Dermis microvascular lymphatic vessel endothelial cell (primary cell): ENCODE measurements at places on chromosomes 2 and 18.

GRCh38 chr2:154291927-154292326 is 406.6 kb upstream of the KCNJ3 start:
- DNase-seq: no peak

GRCh38 chr2:10400978-10401951 is 46.9 kb downstream of the ODC1 start:
- no peak for DNase-seq

DNA sequence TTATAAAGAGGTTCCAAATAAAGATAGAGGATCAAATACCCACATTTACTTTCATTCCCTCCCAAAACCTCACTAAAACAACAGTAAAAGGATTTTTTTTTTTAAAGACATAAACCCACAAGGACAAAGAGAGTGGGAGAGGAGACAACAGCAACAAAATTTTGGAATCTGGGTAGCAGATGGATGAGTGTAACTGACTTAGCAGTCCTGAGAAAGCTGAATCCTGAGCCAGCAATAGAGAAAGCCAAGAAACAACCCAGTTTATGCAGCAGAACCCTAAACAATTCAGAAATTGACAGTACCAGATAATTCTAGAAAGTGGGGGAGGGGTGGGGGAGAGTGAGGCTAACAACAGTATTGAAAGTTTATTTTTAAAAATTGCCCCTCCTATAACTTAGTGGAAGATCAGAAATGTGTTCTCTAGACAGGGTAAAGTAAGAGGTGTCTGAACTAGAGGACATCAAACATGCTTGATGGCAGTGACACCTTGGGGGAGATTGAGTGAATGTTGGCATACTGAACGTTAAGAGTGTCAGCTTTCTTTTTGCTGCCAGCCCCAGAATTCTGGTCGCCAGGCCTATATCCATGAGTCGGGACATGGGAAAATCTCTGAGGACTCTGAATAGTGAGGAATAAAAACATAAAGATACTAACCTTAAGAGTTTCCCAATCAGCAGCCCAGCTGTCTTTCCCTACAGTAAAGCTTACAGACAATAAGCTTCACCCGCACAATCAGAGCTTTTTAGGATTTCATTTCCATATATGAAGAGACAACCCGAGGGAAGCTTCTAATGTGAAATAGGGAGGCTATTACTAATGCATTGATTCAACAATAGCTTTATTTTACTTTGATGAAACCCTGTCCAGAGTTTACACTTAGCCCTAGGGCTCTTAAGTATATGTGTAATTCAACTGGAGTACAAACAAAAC is 128.0 kb upstream of the ALPP start:
- no peak for DNase-seq

- no peak for DNase-seq
Observed at GRCh38 chr2:164511738-164512137, 109.5 kb downstream of the GRB14 start.
